ENCODE measurements at places on chromosomes 6 and 20.

GRCh38 chr6:118419448-118420394 lies 128.4 kb upstream of the PLN start:
- DNase-seq: no peak

DNA sequence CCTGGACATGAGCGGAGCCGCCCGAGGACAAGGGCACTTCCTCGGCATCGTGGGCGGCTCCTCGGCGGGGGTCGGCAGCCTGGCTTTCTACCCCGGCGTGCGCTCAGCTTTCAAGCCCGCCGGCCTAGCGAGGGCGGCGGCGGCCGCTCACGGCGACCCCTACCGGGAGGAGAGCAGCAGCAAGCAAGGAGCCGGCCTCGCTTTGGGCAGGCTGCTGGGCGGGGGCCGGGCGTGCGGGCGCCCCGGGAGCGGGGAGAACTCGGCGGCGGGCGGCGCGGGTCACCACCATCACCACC lies 6.7 kb downstream of the PRDM13 start:
- DNase-seq: peak; percentile 30

- no peak for DNase-seq
Observed at GRCh38 chr6:159826968-159827647, 27.0 kb downstream of the PNLDC1 start.

DNA sequence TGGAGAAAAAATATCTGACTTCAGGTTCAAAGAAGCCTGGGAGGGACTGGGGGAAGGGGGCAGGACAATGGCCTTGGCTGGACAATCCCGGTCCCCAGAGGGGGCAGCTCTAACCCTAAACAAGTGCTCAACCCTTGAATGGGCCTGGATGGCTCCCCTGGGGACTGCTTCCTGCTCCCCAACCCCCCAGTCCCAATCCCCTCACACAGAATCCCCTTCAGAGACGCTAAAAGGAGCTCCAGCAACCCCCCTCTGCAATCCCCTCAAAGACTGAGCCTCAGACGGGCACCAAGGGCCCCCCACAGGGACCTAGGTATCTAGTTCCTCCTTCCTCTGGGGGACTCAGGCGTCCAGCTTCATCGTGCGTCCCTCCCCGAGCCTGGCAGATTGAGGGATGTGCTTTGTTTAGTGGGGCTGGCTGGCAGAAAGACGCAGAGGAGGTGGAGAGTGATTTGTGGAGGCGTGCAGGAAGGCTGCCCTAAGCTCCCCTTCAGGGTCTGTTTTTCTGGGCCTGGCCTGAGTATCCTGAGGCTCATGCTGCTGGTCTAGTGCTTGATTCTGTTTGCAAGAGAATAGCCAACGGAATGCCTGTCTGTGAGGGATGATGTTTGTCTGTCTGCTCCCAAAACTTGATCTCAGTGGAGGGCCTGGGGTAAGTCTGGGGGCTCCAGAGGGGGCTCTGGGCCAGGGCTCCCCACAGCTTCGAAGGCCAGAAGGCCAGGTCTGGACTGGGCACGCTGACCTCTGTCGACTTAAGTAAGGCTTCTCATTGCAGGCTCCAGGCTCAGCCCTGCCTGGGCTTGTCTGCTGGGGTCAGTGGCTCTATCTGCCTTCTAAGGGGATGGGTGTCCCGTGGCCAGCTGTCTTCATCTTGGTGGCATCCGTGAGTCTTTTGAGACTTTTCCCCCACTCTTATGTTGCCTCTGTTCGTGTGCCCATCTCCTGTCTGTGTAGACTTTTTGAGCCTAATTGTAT lies 1.7 kb upstream of the POU5F1 start:
- no peak for DNase-seq
